ENCODE measurements at places on chromosomes 6 and 20.

DNA sequence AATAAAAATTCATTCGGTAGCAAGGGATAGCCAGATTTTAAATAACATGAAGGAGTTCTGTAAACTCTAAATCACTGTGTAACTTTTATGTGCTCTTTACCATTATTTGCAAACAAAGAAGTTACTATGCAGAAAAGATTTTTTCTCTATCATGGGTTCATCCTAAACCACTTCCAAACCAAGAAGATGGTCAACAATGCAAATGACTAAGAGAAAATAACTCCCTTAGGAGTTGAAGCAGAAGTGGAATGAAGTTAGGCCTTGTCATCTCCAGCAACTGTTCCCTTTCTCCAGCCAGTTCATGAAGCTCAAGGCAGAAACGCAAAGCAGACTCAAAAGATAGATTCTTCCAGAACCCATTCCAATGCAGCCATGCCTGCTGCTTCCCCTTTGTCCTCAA lies 66.0 kb downstream of the MBOAT1 start:
- DNase-seq = no peak

DNA sequence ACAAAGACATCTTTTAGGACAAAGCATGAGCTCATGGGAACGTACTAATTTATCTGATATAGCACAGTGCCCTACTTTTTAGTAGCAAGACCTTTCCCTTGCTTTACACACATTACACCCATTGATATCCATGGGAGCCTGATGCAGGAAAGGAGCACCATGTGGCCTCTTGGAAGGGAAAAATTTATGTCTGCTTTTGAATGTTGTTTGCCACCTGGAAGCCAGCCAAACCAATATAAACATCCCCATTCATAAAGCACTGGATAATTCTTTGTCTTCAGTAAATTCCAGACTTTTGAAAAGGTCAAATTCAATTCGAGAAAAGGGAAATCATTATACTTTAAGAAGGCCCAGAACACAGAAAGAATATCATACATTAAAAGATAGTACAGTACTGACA lies 152.3 kb upstream of the BEND6 start:
- DNase-seq = no peak

- DNase-seq = no peak
These were observed 60.7 kb upstream of the SHLD1 start for GRCh38 chr20:5689463-5689862.

GRCh38 chr20:23943304-23943703 lies 45.3 kb downstream of the GGTLC1 start:
- DNase-seq = no peak

DNA sequence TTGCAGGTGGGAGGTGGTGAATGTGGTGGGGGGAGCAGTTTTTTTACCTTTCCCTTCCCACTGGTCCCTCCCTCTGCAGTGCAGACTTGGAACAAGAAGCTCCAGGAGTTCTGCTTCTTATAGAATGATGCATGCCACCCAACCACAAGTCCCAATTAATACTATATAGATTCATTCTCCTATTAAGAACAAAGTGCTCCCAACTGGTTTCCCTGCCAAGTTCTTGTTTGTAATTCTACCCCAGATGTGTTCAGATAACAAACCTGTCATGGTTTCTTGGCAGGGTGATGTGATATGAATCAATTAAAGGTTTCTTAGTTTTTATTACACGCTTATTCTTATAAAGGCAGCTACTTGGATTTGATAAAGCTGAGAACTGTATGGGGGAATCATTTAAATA lies 23.9 kb downstream of the HDDC2 start:
- DNase-seq = no peak

- DNase-seq = no peak
These were observed 8.1 kb upstream of the EEF1A1 start for GRCh38 chr6:73528897-73529296.

GRCh38 chr6:73585566-73586415 lies 65.0 kb upstream of the EEF1A1 start:
- DNase-seq = peak; percentile 29

DNA sequence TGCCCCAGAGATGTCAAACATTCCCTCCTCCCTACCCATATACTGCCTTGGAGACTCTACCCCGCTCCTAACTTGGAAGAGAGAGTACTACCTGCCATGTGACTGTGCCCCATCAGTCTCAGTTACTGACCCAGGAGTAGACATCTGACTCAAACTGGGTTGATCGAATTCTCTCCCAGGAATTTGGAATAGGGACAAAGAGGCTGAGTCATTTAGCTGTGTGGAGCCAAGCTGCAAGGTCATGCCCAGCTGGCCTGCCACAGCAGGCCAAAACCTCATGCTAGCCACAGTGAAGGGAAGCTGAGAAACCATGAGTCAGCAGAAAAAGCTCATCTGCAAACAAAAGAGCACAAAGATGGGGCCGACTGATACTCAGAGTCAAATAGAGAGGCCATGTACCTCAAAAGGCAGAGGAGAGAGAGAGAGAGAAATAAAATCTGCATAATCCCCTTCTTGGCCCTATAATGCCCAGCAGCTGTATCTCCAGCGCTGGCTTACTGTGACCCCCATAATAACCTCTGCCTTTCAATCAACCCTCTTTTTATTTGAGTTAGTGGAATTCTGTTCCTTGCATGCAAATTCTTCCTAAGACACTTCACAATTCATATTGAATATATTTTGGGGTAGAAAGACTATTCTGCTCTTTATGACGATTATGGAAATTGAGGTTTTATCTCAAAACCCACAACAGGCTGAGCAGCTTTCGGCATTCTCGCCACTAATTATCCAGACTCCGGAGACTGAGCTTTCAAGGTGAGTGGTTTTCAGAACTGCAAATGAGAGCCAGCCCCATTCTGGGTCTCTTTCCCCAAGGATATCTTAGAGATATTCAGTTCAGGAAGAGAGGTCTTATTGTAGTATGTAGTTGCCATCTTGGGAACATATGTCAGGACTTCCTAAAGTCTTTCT lies 21.4 kb upstream of the AKIRIN2 start:
- DNase-seq = no peak

DNA sequence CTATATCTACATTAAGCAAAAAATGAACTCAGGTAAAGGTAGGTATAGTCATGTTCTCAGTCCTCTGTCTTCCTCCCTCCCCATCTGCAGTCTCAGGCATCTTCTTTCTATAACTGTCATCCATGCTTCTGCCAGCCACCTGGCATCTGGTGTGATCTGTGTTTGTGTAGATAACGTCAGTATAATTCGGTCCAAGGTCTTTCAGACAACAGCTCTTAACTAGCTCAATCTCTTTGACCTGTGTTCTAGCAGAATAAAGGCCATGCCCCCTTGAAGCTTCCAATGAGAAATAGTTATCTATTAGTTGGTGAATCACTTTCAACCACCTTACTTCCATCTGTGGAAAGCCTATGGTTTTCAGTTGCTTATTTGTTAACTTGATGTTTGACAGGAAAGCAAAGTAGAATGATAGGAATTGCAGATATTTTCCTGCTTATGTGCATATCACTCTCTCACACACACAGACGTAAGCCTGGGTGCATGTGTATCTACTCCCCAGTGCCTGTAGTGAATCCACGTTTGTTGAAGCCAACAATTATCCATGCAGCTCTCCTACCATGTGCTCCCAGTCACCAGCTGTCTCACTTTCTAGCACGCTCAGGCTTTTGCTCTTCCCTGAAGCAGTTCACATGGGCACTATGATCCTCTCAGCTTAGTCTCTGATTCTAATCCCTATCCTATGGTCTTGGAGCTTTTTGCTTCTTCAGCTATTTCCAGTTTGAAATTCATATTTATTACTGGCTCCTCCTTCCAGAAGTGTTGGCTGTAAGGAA lies 433.7 kb upstream of the MANEA start:
- no peak for DNase-seq

DNA sequence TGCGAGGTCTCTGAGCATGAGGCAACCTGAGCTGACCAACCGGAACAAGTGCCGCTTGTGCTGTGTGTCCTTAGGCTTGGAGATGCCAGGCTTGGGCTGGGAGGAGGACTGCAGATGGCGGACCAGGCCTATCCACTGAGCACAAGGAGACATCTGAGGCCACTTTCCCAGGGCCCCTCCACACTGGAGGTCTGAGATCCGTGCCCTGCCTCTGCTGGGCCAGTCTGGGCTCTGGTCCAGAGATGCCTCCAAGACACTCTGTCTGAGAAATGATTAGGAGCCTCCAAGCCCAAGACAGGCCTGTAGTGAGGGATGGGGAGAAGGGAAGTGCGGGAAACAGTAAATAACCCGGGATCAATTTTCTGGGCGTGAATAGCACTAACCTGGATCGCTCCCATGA lies 3.0 kb upstream of the MLN start:
- no peak for DNase-seq

DNA sequence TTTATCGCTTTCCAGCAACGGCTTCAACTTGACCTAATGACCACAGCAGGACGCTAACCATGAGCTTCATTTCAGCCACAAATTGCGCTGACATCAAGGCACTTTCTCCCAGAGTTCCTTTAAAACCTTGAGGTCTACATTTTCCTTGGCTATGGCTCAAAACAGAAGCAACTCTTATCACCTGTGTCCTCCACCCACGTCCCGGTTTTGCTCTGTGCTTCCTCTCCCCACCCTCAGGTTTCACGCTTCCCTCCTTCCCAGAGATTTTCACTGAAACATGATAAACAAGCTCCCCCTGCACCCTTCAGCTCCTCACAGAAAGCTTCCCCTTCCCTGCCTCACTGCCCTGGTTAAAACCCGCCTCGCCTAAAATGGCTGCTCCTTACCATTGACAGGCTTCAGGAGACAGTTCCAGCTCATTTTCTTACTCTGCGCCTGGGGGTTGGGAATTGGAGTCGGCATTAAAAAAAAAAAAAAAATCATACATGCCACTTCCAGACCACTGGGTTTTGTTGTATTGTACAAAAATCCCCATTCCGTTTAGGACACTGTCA lies 229.5 kb downstream of the UBE3D start:
- DNase-seq = no peak

DNA sequence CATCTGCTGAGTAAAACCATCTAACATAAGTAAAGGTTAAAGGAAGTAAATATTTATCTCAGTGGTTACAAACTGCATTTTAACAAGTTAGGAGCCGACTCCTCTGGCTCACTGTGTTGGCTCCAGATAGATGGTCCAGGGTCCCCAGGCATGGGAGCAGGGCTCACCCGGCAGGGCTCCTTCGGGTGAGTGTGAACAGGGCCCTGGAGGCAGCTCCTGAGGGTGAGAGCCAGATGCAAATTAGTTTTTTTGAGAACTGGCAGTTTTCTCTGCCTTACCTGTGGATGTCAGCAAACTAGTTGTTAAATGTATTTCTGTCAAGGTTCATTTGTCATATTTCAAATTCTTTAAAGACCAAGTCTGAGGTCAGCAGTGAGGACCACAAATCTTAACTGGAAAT lies 21.5 kb downstream of the TPBG start:
- DNase-seq = no peak

Data from activated T-cell treated with anti-CD3 and anti-CD28 coated beads for 24 hours (primary cell).